ENCODE measurements at places on chromosomes 12 and 14.

- no peak for DNase-seq
These were observed 4.3 kb downstream of the SLC2A14 start for GRCh38 chr12:7868391-7868790.

- no peak for DNase-seq
These were observed 15.2 kb downstream of the SLC7A8 start for GRCh38 chr14:23168246-23168645.

- no peak for DNase-seq
These were observed 749.5 kb downstream of the FLRT2 start for GRCh38 chr14:86279405-86279804.

DNA sequence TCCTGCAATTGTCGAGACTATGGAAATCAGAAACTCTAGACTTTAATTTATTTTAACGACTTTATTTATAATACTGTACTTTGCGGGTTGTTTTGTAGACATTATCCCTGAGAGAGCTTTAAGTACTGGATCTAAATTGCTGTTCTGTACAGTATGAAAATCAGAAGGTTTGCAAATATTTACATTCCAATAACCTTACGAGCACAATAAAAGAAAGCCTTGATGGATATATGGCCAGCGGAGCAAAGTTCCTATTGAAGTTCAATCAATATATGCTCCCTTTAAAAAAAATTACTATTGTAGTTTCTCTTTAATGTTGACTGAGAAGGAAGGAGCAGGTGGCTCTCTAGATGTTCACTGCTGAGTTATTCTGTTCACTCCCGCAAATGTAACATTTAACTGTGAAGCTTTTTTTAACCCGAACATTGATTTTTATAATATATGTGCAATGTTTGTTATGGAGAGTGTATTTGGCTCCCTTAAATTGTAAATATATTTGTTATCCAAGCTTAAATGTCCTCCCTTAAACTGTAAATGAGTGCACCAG lies 235.3 kb downstream of the PLCZ1 start:
- no peak for DNase-seq

GRCh38 chr14:91327250-91327595 lies 82.7 kb upstream of the GPR68 start:
- DNase-seq = no peak

GRCh38 chr12:114285554-114285953 lies 120.4 kb downstream of the TBX5 start:
- DNase-seq = no peak

GRCh38 chr12:14756334-14757143 lies 46.7 kb downstream of the WBP11 start:
- no peak for DNase-seq

DNA sequence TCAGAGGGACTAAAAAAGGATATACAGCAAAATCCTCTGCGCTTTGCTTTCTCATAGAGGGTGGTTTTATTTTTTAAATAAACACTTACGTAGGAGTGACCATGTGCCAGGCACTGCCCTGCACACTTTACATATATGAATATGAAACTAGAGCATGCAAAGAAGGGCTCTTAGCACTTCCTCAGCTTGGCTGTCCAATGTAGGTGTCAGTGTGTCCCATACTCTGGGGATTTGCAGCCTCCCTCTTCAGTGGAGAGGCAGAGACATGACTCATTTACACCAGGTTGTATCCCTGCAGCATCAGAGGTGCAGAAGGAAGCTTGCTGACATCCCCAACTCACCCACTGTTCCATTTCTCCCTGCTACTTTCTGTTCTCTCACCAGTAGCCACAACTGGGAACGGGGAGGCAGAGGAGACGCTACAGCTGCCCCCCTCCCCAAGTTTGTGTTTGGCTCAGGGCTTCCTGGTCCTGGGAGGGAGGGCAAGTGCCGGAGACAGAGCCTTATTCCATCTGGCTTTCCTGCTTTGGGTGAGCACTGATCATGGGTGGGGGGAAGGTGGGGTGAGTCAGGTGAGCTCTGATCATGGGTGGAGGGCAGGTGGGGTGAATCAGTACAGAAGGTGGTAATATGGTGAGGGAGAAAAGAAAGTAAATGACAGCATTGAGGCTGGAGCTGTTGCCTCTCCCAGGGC lies 4.9 kb upstream of the KRT5 start:
- no peak for DNase-seq

GRCh38 chr12:121209624-121210572 lies at the start of gene P2RX4:
P2RX4 (plus strand) TSS chr12:121210129; CDS start chr12:121210165, 36 bp downstream.
- DNase-seq = peak; percentile 72
